Stimulated activated naive CD8-positive, alpha-beta T cell treated with anti-CD3 and anti-CD28 coated beads, Interleukin-15, amount 100 ng/mL, for 72 hours (primary cell): ENCODE measurements at places on chromosomes 2 and 18.

- DNase-seq = no peak
Observed at GRCh38 chr2:120257522-120257921, 4.9 kb downstream of the RALB start.

DNA sequence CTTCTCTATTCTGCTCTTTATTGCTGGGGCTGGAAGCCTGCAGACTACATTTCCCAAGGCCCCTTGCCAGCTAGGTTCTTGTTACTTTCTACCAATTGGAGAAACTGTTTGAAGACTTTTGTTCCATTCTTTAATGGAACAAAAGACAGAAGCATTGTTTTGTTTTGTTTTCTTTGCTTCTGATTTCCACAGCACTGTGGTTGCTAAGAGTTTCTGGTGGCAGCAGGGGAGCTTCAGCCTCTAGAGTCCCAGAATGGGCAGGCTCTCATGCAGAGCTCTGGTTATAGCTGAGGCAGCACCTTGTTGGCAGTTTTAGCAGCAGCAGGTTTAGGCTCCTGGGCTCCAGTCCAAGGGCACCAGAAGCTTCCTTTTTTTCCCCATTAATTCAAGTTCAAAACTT is 234.3 kb downstream of the ETAA1 start:
- DNase-seq = no peak

- no peak for DNase-seq
Observed at GRCh38 chr2:190488516-190489233, 45.8 kb downstream of the NEMP2 start.

DNA sequence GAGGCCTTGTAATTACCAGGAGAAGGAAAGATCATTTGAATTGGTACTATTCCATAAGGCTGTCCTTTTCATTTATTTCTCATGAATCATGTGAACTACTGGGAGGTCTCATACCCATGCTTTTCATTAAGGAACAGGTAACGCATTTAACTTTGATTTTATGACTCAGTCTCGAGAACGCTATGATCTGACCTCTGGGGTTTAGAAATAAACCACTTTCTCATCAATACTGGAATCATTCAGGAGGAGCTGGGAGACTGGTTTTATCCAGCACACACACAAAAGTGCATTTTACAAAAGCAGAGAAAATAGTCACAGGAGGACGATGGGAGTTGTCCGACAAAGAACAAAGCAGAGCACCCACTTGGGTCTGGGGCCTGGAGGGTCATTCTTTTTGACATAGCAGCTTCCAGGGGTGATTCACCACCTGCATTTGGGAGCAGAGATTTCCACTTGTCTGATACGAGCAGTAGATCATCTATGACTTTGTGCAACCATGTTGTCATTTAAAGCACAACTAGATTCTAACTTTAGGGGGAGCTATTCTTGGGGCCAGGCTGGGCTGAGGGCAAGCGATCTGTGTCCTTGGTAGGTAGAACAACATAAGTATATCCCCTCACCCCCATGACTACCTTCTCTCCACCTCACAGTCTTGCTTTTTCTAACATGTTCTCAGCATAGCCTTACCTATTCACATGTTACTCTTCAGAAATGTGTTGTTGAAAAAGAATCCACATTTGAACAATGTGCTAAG is 95.9 kb upstream of the SCG2 start:
- no peak for DNase-seq

DNA sequence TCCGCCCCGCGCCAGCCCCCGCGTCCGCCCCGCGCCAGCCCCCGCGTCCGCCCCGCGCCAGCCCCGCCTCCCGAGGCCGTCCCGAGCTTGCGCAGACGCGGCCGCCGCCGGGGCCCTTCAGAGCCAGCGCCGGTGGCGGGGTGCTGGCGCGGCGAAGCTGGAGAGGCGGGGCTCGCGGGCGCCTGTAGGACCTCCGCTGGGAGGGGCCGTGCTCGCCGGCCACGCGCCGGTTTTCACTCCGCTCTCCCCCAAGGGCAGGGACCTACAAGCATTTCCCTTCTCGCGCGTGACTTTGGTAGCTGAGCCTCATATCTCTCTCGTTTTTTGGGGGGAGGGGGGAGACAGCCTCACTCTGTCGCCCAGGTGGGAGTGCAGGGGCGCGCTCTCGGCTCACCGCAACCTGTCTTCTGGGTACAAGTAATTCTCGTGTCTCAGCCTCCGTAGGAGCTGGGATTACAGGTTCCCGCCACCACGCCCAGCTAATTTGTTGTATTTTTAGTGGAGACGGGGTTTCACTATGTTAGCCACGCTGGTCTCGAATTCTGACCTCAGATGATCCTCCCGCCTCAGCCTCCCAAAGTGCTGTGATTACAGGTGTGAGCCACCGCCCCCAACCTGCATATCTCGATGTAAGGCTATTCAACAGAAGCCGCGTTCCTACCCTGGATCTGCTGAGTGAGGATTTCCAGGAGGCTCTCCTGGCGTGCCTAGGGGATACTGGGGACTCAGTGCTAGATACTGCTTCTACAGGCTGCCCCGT is at the start of gene ZNF514:
Gene ZNF514, minus strand, starts transcription at position 159 of the 760 bp plus-strand sequence. CDS start 6,595 bp downstream, outside the sequence.
- DNase-seq = peak; percentile 74

DNA sequence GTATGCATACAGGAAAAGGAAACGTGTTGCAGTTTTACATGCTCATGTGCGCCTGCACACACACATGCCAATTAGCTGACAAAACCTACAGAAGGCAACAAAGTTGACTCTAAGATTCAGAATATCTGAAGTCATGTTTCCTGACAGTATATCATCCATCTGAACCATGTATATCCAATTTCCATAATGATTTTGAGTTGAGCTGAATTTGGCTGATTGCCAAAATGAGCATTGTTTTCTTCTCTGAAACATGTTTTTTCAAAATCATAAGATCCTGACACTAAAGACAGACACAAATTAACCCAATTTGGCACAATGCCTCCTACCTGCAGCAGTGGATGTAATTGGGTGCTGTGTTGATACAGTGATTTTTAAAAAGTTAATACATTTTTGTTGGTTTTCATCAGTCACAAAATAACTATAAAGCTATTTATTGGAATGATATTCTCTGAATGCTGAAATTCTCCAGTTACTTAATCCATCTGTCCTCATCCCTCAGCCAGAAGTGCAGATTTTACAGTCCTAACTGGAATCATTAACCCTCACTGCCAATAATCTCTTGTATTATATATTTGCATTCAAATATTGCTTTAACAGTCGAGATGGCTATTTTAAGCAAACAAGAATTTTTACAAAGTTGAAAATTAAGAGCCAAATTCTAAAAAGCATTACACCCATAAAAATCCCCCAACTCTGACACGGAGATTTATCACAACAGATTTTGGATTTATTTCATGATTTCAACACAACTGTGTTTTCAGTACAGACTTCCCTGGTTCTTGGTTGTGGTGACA is 161.7 kb upstream of the LMAN1 start:
- no peak for DNase-seq

GRCh38 chr2:56182420-56182819 is 1.4 kb upstream of the CCDC85A start:
- no peak for DNase-seq

DNA sequence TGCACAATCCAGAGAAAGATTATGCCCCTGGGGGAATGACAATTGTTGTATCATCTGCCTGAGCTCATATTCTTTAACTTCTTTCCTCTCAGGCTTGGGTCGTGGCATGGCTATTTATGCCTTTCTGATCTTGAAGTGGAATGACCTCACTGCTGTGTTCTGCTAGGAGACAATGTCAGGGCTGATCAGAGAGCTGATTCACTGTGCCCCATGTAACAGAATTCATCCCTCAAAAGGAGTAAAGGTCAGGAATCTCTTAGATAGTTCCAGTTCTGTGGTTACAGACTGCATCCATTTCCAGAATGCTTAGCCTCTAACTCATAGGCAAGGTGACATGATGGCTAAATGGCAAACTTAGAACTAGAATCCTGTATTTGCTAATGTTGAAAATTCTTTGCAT is 511.7 kb upstream of the CNTNAP5 start:
- no peak for DNase-seq

GRCh38 chr18:45109271-45109670 is 428.6 kb downstream of the SETBP1 start:
- no peak for DNase-seq

- DNase-seq = no peak
Observed at GRCh38 chr18:25736516-25736915, 353.9 kb downstream of the SS18 start.

DNA sequence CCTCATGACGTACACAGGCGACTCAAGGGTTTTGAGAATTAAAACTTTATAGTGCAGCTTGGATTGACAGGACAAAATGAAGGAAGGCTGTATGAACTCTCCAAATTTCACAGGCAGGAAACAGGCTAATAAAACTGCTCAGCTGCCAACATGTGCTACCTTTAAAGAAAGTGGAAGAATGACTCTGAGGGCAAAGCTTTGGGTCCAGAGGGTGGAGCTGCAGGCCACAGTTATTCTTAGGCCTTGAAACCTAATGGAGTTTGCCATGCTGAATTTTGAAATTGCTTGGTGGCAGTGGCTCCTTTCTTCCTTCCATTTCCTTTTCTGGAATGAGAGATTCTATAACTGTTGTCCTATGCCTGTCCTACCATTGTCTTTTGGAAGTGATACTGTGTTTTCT is 34.8 kb downstream of the HAT1 start:
- DNase-seq = no peak

DNA sequence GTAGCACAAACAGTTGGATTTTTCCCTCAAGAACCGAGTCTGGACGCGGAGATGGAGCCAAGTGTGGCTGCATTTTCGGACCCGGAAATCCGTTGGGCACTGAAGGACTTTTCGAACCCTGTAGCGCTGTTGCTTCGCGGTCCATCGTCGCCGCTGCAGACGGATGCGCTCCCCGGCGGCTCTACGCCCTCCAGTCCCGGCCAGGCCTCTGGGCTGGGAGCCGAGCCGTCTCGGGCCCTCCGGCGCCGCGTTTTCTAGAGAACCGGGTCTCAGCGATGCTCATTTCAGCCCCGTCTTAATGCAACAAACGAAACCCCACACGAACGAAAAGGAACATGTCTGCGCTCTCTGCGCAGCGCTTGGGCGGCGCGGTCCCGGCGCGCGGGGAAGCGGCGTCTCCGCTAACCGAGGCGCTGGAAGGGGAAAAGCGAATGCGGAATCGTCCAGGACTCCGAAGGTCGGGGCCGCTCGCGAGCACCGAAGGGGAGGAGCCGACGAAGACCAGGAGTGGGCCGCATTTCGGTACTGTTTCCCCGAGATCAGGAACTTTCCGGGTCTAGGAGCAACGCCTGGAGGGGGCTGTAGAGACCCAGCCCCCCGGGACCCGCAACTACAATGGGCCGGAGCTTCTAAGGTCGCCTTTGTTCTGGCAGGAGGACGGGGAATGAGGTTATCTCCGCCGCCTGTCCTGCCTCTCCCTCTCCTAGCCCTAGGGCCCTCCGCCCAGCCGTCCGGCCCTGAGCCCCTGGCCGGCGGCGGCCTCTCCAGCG is 3.2 kb downstream of the EMX1 start:
- peak; percentile 58 for DNase-seq

GRCh38 chr2:43438858-43439655 is 156.8 kb downstream of the THADA start:
- DNase-seq = no peak

GRCh38 chr18:2504642-2505041 is 66.7 kb downstream of the METTL4 start:
- DNase-seq = no peak

- DNase-seq = no peak
Observed at GRCh38 chr2:152337511-152337903, 2.5 kb downstream of the FMNL2 start.

DNA sequence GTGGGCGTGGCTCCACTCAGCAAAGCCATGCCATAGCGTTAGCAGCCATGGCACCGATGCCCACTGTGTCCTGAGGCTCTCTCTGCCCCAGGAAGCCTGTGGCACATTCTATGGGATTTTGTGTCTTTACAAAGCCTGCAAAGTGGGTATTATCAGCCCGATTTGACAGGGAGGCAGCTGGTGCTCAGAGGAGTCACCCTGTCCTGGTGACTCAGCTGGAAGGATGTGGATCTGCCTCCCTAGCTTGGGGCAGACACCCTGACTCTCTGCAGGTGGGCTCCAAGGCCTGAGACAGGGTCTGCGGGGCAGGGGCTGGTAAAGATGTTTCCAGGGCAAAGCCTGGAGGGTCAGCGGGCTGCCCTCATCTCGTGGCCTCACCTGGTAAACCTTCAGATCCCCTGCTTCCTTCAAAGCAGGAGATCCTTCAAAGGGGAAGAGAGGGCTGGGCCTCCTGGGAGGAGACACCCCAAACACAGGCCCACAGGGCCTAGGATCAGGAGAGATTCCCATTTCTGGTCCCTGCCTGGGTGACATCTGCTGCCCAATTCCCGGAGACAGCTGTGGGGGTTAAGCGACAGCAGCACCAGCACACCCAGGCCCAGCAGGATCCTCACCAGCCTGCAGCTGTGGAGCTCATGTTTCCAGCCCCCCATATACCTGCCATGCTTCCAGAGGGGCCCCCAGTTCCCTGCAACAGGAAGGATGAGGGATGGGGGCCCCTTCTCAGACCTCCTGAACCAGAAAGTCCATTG is 3.0 kb upstream of the ASB1 start:
- no peak for DNase-seq

DNA sequence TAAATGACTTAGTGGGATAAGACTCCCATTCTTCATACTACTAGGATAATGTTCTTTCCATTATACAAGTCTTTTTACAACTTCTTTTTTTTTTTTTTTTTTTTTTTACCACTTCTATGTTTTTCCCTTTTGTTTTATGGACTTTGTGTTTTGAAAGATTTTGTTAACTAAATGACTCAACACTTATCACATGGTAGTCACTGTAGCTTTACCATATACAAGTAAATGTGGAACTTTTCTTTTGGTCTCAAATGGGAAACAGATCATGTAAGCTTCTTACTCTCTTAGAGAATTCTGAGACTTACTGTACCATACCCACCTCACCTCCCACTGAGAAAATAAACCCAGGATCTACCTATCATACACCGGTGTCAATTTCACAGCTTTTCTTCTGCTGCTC is 590.3 kb upstream of the CDH2 start:
- no peak for DNase-seq

GRCh38 chr18:12703664-12704063 is 822 bp downstream of the PSMG2 start:
- DNase-seq = no peak

DNA sequence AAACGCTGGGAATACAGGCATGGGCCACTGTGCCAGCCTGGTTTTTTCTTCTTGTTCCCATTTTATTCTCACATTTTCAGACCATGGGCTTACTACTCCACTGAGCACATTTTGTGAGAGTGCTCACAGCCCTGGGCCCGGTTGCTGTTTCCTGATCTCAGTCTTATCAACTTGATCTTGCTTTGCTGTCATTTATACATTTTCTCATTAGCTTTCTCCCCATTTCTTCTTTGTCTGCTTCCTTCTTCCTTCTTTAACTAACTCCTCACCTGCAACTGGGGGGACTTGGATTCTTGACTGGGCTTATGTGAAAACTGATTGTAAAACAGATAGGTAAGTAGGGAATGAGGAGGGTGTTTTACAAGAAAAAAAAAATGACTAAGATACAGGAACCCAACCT is 117.3 kb downstream of the PLB1 start:
- no peak for DNase-seq
